Activated CD4-positive, alpha-beta T cell treated with anti-CD3 and anti-CD28 coated beads, Interleukin-2, Interleukin-6, amounts not matched to agents 100 ng/mL and 50 ng/mL, durations not matched to agents 16 hours and 8 hours (primary cell): ENCODE measurements at places on chromosomes 3 and 15.

- no peak for DNase-seq
Observed at GRCh38 chr3:55588146-55588765, 101.2 kb upstream of the WNT5A start.

GRCh38 chr15:76140074-76140464 lies 80.3 kb downstream of the TMEM266 start:
- no peak for DNase-seq

GRCh38 chr3:123143669-123144411 lies 57.9 kb upstream of the SEC22A start:
- no peak for DNase-seq

- no peak for DNase-seq
Observed at GRCh38 chr3:40713795-40714194, 189.0 kb downstream of the ZNF621 start.

DNA sequence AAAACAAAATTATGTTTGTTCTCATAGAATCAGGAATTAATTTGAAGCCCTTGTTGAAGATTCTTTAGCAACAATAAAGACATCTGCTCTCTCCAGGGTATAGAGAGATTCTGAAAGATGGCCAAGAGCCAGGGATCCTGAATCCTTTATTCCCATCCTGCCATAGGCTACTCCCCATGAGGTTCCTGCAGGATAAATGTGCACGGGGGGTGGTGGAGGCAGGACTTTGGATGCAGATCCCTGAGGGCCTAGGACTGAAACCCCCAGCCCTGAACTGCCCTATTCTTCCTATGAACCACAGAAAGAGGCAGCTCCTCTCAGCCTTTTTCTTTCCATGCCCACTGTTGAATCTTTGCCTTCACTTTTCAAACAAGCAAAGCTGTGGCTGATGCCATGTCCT lies 17.1 kb downstream of the TMEM108 start:
- no peak for DNase-seq

GRCh38 chr3:154496978-154497377 lies 67.0 kb upstream of the GPR149 start:
- no peak for DNase-seq

DNA sequence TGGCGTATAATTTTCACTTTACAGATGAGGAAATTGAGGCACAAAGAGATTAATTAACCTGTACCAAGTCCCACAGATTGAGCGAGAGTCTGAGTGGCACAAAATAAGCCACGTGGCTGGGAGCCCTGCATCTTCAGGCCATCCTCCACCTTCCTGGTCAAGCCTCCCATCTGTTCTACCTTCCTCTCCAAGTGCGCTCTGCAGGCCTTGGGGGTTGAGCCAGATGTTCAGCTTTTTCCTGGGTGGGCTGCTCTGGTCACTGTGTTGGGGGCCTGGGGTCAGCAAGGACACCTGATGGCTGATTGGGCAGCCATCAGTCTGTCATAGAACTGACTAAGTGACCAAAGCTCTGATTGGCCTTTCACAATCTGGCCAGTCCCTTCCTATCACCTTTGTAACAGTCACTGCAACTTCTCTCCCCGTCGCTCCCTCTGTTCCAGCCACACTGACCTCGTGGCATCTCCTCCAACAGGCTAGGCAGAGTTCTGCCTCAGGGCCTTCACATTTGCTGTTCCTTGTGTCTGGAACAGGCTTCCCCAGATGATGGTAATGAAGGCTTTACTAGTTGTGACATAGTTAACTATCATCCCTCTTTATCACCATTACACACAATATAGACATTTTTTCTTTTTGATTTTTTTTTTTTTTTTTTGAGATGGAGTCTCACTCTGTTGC lies 46.8 kb downstream of the SCN5A start:
- DNase-seq: no peak

- no peak for DNase-seq
Observed at GRCh38 chr3:124276133-124276532, 284.2 kb upstream of the ROPN1 start.

GRCh38 chr15:22949074-22949547 lies 31.1 kb downstream of the CYFIP1 start:
- peak; percentile 19 for DNase-seq

DNA sequence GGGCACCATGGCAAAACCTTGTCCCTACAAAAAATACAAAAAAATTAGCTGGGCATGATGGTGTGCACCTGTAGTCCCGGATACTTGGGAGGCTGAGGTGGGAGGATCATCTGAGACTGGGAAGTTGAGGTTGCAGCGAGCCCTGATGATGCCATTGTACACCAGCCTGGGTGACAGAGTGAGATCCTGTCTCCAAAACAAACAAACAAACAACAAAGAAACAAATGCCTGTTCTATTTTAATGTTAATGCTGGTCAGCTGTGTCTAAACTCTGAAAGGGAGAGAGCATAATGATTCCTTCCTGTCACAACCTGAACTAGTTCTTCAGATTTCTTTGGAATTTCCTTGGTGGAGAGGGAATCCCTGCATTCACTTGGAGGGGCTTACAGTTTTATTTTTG lies 413.0 kb upstream of the TBL1XR1 start:
- DNase-seq: no peak

DNA sequence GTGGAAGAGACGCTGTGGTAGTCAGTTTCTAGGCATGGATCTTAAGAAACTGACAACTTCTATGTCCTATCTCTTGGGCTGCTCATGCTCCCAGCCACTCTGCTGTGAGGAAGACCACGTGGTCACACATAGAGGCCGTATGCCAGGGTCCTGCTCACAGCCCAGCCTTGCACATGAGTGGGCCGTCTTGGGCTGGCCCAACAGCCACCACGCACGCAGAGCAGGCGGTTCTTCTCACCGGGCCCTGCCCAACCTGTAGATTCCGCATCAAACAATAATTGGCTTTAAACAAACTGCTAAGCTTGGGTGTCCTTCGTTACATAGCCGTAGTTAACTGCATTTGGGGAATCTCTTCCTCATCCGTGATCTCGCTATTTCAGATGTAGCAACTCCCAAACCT lies 26.0 kb downstream of the SLC41A3 start:
- DNase-seq: no peak

DNA sequence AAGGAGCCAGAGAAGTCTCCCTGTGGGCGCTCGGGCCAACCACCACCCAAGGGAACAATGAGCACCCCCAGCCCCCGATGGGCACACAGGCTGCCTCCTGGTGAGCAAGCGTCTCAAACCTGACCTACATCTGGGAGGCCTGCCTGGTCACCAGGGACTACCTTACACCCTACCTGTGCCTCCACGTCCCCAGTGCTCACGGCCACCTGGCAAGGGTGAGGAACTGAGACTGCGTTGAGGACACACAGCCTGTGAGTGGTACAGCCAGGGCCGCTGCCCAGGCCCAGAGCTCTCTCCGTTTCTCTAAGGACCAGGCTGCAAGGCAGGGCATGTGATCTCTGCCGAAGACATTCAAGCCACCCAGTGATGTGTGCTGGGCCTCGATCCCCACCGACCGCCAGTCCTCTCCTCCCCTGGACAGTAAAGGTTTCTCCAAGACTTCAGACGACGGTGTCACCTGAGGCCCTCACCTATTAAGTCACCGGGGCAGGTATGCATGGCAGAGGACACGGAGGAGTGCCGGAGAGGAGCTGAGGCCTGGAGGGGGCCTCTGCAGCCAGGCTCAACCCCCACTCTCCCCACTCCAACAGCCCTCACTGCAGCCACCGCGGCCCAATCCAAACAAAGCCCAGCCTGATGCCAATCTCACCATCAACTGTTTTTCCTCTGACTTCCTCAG lies 2.8 kb downstream of the GOLGA8A start:
- no peak for DNase-seq

- no peak for DNase-seq
Observed at GRCh38 chr3:177681156-177681555, 483.9 kb upstream of the TBL1XR1 start.

DNA sequence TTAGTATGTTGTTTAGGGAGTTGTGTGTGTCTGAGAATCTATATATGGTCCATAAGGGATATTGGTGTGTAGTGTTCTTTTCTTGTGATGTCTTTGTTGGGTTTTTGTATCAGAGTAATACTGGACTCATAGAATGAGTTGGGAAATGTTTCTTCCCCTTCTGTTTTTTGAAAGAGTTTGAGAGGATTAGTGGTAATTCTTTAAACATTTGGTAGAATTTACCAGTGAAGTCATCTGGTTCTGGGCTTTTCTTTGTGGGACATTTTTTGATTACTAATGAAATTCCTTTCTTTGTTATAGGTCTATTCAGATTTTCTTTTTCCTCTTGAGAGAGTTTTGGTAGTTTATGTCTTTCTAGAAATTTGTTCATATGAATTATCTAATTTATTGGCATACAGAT lies 16.9 kb downstream of the ACKR2 start:
- no peak for DNase-seq

GRCh38 chr15:71434774-71435173 lies 319.5 kb downstream of the THSD4 start:
- no peak for DNase-seq

- no peak for DNase-seq
Observed at GRCh38 chr3:191366675-191367074, 36.3 kb upstream of the UTS2B start.

DNA sequence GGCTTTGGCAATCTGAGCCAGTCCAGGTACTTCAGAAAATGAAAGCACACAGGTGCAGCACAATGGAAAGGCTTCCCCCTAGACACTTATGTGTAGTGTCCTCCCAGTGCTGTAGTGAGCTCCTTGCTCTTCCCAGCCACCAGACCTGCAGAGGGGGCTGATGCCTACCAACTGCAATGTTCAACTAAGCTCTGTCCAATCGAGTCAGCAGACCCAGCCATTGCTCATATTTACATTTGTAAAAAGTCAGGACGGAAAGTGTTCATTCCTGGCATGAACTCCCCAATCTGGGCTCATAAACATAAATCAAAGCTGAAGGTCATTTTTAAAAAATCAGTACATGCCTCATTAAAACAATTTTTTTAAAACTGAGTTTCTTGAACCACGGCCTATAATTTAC lies 73.0 kb downstream of the FOXP1 start:
- DNase-seq: no peak

- no peak for DNase-seq
Observed at GRCh38 chr3:177781686-177782161, 584.4 kb upstream of the TBL1XR1 start.

DNA sequence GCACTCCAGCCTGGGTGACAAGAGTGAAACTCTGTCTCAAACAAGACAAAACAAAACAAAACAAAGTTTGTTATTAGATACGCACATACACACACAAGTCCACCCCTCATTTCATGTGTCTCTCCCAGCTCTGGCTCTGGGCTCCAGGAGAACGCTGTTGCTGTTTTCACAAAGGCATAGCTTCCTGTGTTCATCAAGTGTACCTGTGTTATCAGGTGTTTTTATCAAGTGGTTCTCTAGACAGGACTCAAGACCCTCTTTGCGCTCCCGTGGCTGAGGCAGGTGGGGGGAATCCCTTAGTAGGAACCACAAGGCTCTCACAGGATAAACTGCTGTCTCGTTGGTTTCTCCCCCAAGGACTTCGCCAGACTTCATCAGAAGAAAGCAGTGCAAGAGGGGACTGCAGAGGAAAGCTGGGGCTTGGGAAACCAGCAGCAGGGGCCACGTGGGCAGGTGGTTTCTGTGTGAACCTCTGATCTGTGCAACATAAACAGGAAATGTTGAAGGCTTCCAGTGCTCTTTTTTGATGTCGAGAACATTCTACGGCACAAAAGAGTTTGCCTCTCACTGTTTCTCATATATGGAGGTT lies 6.9 kb upstream of the PPP1R2 start:
- DNase-seq: peak; percentile 75

DNA sequence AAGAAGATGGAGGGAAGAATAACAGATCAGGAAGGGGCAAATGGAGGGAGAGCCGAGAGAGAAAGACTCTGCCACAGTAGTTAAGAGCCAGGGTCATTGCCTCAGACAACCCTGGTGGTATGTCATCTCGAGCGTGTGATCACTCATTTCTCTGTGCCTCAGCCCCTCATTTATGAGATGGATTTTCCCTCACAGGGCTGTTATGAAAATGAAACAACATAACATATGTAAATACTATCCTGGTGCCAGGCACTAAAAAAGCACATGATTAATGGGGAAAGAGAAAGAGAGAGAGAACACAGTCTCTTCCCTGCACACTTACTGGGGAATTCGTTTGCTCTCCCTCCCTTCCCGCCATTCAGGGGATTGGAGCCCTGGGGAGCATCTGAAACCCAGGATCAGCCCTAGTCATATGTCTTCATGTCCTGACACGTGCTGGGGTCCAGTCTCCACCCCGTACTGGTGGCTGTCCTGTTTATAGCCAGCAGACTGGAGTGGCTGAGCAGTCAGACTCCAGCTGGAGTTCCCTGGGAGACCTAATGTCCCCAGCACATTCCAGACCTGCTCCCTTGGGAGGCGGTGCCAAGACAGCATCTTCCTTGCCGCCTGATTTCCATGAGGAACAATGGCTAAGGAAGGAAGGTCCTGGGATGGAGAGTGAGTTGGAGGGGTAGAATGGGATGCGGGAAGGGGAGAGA lies 14.7 kb upstream of the AMOTL2 start:
- no peak for DNase-seq

- no peak for DNase-seq
Observed at GRCh38 chr3:12224181-12225147, 64.4 kb upstream of the PPARG start.

- DNase-seq: no peak
Observed at GRCh38 chr15:100120111-100120510, 221.7 kb downstream of the ADAMTS17 start.

GRCh38 chr15:96790004-96790403 lies 459.5 kb downstream of the NR2F2 start:
- DNase-seq: no peak

DNA sequence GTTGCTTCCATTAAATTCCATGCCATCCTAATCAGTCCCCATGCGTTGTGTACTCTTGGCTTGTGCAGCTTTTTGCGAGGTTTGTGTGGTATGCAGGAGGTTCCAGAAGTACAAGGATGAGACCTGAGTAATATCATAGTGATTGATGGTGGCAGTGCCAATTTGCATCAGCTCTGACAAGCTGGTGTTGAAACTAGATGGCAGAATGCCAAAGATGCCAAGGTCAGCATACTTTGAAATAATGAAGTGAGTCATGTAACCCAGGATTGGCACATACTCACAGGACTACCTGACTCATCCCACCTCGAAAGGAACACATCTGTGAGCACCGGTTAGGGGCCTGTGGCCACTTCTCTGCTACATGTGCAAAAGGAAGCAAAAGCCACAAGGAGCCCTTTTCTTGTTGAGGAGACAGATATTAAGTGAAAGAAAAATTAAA lies 14.3 kb downstream of the KAT2B start:
- DNase-seq: peak; percentile 97

DNA sequence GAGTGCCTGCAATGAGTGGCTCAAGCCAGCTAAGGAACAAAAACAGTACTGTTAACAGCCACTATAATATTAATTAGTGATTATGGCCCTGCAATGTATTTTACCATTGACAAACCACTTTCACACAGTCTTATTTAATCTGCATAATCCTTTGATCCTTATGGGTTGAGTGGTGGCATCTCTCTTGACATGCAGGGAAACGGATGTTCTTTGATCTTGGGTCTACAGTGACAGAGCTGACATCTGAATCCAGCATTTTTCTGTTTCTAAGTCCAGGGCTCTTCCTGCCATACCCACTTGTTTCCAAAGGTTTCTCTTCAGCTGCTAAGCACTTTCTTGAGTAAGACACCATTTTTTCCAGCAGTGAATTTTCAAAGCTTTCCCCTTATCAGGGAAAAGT lies 277.7 kb upstream of the ROPN1 start:
- DNase-seq: no peak

GRCh38 chr3:188523291-188523690 lies 369.3 kb downstream of the LPP start:
- DNase-seq: no peak

- no peak for DNase-seq
Observed at GRCh38 chr15:59867086-59867855, 136.8 kb upstream of the FOXB1 start.

GRCh38 chr3:160225176-160226025 lies at the start of gene C3orf80:
C3orf80 (plus strand) TSS chr3:160225422; CDS start chr3:160225636, 214 bp downstream.
- peak; percentile 65 for DNase-seq

- no peak for DNase-seq
Observed at GRCh38 chr15:57354436-57355123, 21.7 kb upstream of the CGNL1 start.
